ENCODE measurements at places on chromosomes 2 and 18. TPM values are rescaled to one million over a fixed set of nuclear protein-coding genes. Genes with fewer than 3 reads are reported as not detected.

CD28 gene
- total RNA-seq = 6.1 TPM

GRCh38 chr2:127486247-127487058 is 39.8 kb downstream of the IWS1 start:
- DNase-seq = no peak

C1QL2 gene
- total RNA-seq = not detected

DNA sequence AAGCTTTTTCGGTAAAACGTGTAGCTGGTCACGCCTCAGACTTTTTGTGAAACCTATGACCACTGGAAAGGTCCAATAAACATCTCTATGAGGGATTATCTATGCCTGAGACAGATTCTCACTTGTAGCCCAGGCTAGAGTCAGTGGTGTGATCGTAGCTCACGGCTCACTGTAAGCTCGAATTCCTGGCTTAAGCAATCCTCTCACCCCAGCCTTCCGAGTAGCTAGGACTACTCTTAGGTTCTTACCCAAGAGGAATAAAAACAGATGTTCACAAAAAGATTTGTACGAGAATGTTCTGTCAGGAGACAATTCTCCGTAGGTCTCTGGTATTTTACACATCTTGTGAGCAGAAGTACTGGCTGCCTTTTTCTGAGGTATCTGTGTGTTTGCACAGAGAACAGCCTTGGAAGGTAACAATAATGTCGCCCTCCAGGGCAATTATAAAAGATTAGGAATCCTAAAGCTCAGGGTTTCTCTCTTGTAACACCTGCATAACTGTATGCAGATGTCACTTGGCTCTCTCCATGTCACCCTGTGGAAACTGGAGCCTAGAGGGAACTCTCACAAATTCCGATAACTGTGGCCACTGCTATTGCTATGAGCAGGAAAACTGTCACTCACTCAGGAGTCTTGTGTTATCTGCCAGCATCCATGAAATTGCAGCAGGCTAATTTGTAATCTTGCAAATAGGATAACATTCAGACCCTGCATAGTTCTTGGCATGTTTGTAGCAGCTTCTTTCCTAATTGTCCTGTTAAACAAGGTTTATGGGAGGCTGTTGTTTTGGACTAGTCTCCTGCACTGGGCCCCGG is 25.5 kb upstream of the RALBP1 start:
- DNase-seq = no peak

TSPYL6 gene
- total RNA-seq = 0.16 TPM

DNA sequence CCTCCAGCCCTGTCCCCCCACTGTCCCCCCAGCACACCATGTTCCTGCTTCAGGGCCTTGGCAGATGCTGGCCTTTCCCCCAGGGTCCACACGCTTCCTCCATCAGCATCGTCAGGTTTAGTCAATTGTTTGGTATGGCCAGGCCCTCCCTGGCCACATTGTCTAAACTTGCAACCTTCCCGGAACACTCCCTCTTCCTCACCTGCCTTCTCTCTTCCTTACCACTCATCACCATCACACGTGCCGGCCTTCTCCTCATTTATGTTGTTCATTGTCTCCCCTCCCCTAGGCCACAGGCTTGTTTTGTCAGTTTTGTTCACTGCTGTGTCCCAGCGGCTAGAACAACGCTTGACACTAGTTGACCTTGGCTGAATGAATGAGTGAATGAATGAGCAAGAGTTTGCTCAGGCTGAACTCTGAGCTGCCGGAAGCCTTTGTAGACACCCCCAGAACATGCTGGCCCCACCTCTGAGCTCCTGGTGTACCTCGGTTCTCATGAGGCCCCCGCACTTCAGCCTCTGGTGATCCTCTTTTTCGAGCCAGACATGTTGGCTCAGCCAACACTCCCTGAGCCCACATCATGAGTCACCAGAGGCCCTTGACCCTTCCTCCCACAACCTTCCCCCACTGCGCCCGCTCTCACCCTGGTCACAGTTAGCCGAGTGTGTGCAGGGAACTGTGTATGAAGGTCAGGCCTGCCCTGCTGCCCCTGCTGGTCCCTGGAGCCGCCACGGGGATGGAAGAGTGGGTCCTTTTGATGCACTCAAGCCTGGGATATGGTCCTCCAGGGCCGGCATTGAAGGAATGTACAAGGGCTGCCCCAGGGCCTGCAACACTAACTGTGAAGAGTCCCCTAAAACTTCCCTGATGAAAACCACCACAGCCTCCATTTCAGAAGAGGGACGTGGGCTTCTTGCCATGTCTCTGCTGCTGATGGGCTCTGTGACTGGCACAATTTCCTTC is 57.5 kb downstream of the HS1BP3 start:
- no peak for DNase-seq

TM4SF20 gene
- total RNA-seq = not detected

CCDC148 gene
- total RNA-seq = 5.3 TPM

- no peak for DNase-seq
Observed at GRCh38 chr2:83851066-83851465, 608.0 kb downstream of the SUCLG1 start.

GRCh38 chr18:11957636-11958035 is 23.7 kb upstream of the IMPA2 start:
- DNase-seq = no peak

GPR55 gene
- 0.05 TPM for total RNA-seq

GRCh38 chr2:24285484-24286152 is 74.7 kb downstream of the ITSN2 start:
- no peak for DNase-seq

LRATD1 gene
- 15.4 TPM for total RNA-seq

GRCh38 chr2:59047373-59047995 is 806.4 kb upstream of the FANCL start:
- no peak for DNase-seq

DNA sequence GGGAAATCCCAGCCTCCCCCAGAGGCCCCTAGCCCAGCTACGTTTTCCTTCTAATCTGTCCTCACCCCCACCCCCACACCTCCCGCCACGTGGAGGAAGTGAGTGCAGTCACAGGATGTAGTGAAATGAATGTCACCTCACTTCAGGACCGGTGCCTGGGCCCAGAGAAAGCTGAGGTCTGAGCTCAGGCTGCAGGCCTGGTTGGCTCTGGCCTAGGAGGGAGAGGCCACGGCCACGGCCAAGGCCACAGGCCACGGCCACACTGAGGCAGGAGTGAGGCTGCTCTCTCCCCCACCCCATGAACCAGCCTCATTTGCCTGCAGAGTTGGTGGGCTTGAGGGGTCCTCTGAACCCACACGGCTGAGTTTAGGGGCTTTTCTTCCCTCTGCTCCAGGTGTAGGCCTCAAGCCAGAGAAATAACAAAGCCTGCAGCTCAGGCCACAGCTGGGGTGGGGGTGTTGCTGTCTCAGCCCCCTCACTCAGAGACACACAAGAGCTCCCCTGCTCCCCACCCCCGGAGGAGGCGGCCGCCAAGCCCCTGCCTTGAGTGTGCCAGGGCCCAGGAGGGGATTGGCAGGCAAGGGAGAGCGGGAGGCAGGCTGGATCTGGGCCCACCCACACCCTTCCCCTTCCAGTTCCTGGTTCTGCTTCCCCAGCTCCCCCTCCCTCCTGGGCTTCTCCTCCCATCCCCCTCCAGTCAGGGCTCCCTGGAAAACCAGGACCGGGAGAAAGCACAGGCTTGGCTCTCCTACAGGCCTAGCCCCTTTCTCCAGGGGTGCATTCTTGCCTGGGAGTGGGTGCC is 27.0 kb downstream of the DNMT3A start:
- peak; percentile 73 for DNase-seq

DNA sequence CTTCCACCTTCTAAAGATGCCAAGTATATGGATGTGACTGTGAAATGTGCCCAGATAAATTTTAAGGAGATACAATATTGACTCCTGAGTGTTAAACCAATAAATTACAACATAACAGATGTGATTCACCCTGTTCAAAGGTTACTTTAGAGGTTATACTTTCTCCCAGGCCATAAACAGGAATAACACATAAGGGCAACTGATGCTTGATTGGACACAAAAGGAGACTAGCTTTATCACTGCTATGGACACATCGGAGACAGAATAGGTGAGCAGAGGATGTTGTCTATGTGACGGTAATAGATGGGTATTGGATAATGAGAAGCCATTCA is 31.9 kb upstream of the SLC25A52 start:
- no peak for DNase-seq

REG3A gene
- not detected for total RNA-seq

GRCh38 chr2:14385043-14385442 is 247.5 kb upstream of the LRATD1 start:
- DNase-seq = no peak

CD8B2 gene
- 0.37 TPM for total RNA-seq

- peak; percentile 62 for DNase-seq
Observed at GRCh38 chr2:127155028-127155581, 48.2 kb upstream of the BIN1 start.

GRCh38 chr2:155715705-155716104 is 616.8 kb downstream of the NR4A2 start:
- DNase-seq = no peak

- DNase-seq = no peak
Observed at GRCh38 chr18:50274044-50274442, 7.3 kb downstream of the MBD1 start.

COLEC12 gene
- 92.7 TPM for total RNA-seq

GRCh38 chr18:58669731-58670378 is 1.4 kb upstream of the MALT1 start:
- no peak for DNase-seq

DNA sequence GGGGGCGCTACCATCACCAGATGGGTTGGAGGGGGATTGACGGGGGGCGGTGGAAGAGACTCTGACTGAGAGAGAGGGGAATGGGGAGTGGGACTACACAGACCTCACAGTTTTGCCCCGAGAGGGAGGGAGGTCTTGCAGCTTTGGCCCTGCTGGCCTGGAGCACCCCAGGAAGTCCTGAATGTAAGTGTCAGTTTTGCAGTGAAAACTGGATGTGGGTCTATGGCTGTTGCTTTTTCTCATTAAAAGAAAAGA is 2.4 kb downstream of the TCF7L1 start:
- DNase-seq = no peak

GRCh38 chr2:223594831-223595230 is 7.3 kb downstream of the SCG2 start:
- no peak for DNase-seq

SERPINB2 gene
- not detected for total RNA-seq

FAM161A gene
- total RNA-seq = 15.3 TPM

DNA sequence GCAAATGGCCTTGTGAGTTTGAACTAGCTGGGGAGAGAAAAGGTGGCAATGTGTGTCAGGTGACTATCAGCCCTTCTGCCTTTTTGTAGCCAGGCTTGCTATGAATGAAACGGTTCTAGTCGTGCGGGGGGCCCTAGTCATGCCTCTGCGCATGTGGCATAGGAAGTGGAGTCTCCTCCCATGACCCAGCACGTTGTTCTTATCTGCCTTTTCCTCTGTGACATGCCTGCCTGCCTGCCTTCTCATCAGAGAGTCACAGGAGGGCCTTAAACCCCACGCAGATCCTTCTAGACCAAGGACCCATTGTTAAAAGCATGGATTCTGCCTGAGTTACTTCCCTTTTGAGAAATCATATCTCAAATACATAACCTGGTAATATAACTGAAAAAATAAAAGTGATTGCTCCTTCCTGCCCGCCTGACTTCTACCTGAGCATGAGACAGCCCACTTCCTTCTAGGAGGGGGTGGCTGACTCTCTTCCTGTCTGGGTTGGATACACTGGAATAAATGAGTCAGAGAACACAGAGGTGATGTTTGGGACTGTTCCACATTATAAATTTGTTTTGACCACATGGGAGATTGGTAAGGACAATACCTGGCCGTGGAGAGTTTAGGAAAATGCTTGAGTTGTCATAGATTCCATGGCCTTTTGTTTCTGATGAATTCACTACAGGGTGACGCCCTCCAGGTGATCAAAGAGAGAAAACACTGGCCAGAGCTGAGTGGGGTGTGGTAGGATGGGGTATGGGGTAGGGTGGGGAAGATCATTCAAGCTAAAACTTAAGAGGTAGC is 49.8 kb downstream of the FBLN7 start:
- no peak for DNase-seq

- no peak for DNase-seq
Observed at GRCh38 chr2:136492901-136493300, 272.4 kb upstream of the THSD7B start.

UNC80 gene
- total RNA-seq = 2.6 TPM

DNA sequence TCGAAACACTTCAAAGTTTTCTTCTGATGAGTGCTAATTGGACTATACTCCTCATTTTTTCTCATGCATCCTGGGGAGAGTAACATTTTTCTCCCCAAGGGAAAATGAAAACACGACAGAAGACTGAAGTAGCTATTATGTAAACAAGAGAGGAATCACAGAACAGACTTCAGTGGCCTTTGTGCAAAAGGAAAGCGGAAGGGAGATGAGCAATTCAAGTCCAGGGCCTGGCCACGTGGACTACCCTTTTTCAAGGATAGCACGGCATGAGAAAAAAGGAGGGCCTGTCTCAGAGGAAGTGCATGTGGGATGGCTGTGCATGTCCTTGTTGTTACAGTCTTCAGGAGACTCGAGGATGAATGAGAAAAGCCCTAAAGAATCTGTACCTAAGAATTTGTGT is 43.8 kb upstream of the KCNE4 start:
- DNase-seq = no peak

LCT gene
- total RNA-seq = not detected

GRCh38 chr18:29063346-29063745 is 886.4 kb upstream of the CDH2 start:
- no peak for DNase-seq

FBLN7 gene
- 4.4 TPM for total RNA-seq

DNA sequence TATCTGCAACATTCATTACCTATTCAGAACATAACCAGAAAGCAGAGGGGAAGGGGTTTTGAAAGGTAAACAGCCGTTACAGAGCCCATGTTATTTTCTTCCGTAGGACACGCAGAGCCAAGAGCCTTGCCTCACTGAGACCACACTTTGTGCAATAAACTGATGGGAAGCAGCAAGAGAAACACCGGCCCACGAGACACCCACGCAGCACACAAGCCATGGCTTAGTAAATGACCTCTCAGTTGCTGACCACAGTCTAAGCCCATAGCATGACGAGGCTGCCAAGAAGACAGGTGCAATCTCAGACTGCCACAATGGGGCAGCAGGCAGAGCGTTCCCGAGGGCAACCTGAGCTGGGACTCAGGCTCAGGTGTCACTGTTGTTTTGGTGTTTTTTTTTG is 59.6 kb downstream of the CABYR start:
- no peak for DNase-seq

CFC1 gene
- total RNA-seq = not detected

DNA sequence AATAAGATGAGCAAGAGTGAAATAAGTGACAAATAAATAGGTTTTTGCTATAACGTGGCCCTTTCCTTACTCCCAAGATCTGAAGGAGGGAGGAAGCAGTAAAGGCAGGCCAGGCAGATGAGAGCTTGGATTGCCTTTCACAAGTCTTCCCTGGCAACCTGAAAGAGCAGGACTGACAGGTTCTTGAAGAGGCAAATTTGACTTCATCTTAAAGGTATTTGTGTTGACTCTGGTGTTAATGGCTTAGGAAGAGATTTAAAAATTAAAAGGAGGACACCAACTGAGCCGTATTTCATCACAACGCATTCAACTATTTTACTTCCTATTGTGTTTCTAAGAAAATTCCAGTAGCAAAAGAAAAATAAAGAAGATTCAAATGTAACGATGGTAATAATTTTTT is 3.2 kb downstream of the STRN start:
- no peak for DNase-seq

DNA sequence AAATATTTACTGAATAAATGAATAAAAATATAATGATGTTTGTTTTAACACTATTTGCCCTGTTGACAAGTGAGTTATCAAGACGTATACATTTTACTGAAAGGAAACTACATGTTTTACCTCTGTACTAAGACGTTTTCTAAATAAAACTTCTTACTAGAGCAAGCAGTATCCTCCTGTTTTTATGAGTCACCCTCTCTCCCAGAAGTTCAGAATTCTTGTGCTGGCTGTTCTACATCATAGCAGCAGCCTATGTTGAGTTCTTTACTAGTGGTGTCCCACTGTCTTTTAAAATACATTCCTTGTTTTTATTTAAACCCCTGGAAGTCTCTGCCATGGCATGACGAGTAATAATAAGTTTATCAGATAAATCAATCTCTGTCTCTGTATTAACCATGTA is 297.4 kb downstream of the CALCRL start:
- no peak for DNase-seq

Data from urinary bladder (tissue), 4 donors.